NCI-H1436 treated with DMSO at 0.1 percent for 48 hours (cell line): ENCODE measurements at places on chromosomes 6 and 20.

- no peak for DNase-seq
These were observed 855.5 kb upstream of the MAP3K7 start for GRCh38 chr6:91442342-91442741.

DNA sequence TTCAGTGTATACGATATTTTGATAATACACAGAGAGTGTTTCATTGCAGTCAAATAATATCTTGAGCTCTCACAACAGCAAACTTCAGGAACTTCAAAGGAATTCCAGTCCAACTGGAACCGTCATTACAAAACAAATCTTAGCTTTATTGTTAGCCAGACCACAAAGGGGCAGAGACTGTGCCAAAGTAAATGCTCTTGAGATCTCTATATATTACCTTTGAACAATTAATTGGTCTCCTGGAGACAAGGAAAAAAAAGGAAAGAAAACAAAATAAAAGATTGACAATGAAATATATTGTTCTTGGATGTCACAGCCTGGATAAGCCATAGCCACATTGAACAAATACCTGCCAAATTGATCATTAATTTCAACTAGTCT lies 70.0 kb downstream of the FOXC1 start:
- DNase-seq: no peak

- no peak for DNase-seq
These were observed 76.1 kb downstream of the SCAND1 start for GRCh38 chr20:35878113-35878625.

DNA sequence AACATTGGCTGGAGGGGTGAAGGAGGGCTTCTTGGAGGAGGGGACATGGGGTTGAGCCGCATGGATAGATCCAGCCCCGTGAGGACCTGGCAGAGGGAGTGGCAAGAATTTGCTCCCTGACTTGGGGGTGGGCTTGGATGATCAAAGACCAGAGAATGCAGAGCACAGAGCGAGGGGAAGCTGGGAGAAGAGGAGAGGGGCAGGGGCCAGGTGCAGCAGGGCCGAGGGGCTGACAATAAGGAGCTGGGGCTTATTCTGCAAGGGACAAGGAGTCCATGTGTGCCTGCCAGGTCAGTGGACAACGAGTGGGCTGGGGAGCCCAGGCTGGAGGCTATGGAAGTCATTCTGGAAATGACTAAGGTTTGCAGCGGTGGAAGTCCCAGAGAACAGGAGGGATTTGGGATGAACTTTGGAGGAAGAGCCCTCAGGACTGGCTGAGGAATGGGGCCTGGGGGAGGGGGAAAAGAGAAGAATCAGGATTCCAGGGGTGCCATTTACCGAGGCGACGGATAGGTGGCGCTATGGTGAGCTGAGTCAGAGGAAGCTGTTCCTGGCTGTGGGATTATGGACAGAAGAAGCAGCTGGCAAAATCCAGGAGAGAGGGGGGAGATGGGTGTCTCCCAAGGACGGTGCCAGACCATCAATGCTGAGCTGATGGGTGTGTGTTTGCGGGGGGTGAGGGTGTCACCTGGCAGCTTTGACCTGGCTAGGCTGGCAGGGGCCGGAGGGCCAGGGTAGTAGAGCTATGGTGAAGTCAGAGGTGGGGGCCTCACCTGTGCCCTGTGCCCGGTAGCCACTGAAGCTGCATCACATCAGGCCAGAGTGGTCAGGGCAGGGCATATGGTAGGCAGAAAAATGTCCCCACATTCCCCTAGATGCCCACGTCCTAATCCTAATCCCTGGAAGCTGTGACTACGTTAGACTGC lies 7.8 kb downstream of the KCNG1 start:
- DNase-seq: no peak

DNA sequence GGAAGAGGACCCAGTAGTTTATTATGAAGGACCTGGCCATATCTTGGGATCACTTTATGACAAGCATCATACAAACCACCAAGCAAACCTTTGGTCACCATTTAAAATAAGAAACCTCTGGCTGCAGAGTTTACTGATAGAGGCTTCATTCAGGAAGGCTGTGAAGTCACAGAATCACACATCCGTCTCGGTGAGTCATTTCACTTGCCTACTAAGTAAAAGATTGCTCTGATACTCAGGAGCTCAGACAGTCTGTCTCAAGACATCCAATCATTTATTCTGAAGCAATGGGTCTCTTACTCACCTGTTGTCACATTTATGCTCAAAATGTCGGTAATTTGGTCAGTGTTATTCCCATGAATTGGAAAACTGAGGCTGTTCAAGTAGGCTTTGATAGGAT lies 33.7 kb downstream of the ADGRF5 start:
- no peak for DNase-seq

GRCh38 chr6:131627724-131628682 lies at the start of gene MED23:
Gene MED23 (minus strand): TSS chr6:131628242. CDS start chr6:131628049, 193 bp downstream.
- peak; percentile 61 for DNase-seq

DNA sequence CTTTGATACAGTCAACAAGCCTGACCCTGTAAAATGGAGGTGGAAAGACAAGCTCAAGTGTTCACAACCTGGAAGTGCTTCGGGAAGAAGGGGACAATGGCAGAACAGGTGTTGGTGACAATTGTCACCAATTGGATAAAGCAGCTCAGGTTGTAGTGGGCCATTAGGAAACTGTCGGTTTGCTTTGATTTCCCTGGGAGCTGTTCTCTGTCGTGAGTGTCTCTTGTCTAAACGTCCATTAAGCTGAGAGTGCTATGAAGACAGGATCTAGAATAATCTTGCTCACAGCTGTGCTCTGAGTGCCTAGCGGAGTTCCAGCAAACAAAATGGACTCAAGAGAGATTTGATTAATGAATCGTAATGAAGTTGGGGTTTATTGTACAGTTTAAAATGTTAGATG lies 15.0 kb downstream of the CCR6 start:
- DNase-seq: no peak

- no peak for DNase-seq
These were observed 14.9 kb downstream of the BTN1A1 start for GRCh38 chr6:26514984-26515383.

DNA sequence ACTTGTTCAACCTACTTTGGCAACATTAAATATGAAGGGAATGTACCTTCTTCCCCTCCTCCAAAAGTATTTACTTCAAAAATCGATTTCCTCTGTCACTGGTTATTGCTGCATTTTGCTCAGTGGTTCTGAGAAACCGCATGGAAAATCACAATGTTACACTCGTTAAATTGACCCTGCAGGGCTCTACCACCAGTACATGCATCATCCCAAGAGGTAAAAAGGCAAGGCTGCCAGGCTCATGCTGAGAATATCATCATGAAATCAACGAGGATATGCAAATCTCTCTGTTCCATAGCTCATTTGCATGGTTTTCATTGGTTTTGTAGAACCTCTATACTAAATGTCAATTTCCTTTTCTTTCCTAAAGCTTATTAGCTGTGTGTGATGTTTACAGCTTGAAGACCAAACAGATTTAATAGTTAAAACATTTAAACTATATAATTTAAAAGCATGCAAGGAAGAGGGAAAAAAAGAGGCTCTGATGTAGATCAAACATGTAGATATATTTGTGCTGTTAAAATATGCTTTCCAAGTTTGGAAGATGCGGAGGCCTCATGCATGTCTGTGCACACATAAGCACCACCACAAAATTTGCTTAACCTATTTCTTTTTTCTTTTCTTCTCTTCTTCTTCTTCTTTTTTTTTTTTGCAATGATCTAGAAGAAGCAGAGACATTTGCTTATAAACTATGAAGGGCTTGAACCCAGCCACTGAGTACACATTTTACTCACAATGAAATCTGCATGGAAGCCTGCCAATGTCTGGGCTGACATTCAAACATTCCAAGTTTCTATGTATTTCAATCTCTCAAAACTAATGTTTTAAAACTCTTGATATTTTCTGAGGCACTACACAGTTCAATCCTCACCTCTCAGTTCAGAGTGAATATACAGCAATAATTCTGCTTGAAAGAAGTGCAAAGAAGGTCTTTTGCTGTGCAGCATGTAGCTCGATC lies 194.0 kb downstream of the GMPR start:
- no peak for DNase-seq

DNA sequence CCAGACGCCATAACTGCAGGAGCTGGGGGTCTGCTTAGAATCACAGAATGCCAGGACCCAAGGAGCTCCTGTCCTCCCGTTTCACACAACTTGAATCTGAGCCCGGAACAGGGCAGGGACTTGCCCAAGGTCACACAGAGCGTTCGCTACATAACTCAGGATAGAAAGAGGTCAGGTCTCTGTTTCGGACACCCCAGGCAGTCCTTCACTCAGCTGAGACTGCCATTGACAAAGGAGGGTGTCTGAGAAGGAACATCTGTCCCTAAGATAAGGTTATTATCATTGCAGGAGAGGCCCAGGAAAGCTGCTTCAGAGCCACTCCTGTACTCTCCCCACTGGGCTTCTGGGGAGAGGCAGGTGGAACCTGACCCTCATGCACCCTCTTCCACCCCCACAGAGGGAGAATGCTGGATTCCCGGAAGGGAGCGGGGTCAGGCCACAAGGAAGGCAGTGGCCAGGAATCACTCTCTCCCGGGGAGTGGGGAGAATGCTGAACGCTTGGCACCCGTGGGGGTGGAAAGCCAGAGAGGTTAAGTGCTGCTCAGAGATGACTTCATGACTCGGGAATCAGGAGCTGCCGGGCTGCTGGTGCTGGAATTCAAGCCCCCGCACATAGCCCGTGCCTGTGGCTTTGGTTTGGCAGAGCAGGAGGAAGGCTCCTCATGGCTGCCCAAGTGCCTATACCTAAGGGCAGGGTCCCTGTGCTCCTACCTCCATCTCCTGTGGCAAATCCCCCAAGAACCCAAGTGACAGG lies 10.7 kb downstream of the SDC4 start:
- no peak for DNase-seq

- DNase-seq: no peak
These were observed 14.6 kb upstream of the BLCAP start for GRCh38 chr20:37542281-37542680.

- no peak for DNase-seq
These were observed 56.4 kb upstream of the DUSP22 start for GRCh38 chr6:235763-236360.

DNA sequence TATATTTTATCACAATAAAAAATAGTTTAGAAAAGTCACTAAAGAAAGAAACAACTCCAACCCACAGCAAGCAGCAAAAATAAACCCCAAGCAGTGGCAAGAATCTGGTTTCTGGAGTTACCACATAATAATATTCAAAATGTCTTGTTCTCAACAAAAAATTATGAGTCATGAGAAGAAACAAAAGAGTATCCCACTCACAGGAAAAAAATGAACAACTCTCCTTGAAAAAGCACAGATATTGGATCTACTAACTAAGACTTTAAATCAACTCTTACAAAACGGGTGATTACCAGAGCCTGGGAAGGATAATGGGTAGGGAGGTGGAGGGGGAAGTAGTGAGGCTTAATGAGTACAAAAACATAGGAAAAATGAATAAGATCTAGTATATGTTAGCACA lies 425.6 kb downstream of the PLCB1 start:
- no peak for DNase-seq

- no peak for DNase-seq
These were observed 793.6 kb downstream of the TFAP2A start for GRCh38 chr6:9621276-9621675.

GRCh38 chr6:28104392-28105244 lies 19.8 kb upstream of the ZSCAN16 start:
- peak; percentile 20 for DNase-seq

DNA sequence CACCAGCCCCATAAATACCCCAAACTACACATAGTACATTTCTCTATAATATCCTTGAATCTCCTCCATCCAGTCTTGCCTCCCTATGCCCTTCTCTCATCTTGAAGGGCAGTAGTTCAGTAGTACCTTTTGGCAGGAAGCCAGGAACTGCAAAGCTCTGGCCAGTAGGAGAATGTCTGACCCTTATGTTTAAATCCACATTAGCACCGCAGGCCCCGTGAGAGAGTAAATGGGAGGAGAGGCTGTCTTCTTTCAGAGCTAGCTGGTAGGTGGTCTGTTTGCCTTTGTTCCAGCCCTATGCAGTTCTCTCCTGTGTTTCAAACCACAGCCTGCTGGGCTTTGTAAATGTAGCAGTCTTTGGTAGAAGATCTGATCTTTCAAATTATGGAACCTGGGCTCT lies 690.7 kb downstream of the DOK5 start:
- no peak for DNase-seq

- no peak for DNase-seq
These were observed 11.7 kb upstream of the PRIM2 start for GRCh38 chr6:57305761-57306160.

DNA sequence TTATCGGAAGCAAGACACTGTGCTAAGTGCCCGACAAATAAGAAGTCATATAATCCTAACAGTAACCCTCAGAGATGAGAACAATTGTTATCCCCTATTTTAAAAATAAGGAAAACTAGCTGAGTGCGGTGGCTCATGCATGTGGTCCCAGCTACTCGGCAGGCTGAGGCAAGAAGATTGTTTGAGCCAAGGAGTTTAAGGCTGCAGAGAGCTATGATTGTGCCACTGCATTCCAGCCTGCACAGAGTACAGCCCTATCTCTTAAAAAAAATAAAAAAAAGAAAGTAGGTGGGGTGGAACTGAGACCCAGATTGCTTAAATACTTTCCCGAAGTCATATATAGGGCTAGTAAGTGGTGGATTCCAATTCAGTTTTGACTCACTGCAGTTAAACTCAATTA lies 84.7 kb downstream of the UST start:
- DNase-seq: no peak

DNA sequence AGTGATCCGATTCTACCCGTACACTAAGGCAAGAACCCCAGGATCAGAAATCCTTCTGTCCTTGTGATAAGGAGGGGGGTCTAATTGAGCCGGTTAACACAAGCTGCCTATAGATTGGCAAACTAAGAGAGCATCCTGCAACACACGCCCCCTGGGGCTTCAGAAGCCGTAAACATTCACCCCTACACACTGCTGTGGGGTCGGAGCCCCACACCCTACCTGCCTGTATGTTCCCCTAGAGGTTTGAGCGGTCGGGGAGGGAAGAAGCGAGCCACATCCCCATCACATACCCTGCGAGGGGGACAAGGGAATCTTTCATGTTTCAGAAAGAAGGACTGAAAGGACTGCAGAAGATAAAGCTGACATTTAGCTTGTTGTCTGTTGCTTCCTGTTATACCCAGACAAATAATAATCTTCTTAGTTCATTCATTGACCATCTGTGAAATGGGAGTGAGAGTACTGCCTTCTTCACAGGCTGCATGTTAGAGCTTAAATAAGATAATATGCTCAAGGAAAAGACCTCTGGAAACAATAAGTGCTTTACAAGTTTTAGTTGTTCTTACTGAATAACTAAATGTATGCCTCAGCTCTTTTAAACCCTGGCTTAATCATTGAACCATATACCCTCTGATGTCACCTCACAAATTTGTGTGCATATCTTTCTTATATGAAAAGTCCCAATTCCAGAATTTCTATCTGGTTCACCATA lies 74.2 kb upstream of the RNF217 start:
- DNase-seq: no peak

GRCh38 chr6:129911732-129912131 lies 50.6 kb upstream of the TMEM244 start:
- no peak for DNase-seq

DNA sequence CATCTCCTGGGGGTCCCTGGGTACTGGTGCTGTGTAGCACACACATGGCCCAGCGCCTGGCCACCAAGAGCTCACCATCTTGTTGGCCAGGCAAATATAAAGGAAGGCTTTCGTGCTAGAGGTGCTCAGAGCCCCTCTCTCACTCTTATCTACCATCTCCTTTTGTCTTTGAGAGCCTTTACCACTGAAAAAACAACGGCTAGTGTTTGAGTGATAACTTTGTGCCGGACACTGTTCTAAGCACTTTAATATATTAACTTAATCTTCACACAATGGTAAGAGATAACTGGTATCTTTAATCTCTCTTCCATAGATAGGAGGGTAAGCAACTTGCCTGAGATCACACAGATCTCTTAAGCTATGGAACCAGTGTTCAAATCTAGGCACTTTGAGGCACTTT lies 21.5 kb upstream of the ARHGAP18 start:
- no peak for DNase-seq

GRCh38 chr20:48329676-48330664 lies 497.8 kb downstream of the PREX1 start:
- DNase-seq: no peak
